ENCODE measurements at places on chromosomes 11 and 22.

DNA sequence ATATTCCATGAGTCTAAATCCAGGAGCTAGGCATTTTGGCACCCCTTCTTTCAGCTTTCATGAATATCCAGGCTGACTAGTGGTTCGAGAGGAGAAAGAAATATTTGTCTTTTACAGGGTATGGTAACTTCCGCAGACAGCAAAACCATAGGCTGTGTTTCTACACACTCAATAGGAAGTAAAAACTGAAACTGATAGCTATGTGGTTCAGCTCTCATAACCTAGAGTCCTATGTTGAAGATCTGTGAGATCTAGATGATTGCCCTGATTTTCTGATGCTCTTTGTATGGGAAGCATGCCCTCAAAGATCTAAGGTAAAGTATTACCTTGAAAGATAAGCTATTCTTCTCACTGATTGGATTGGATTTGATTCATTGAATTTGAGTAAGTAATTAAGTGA lies 118.3 kb downstream of the CD44 start:
- no peak for DNase-seq

DNA sequence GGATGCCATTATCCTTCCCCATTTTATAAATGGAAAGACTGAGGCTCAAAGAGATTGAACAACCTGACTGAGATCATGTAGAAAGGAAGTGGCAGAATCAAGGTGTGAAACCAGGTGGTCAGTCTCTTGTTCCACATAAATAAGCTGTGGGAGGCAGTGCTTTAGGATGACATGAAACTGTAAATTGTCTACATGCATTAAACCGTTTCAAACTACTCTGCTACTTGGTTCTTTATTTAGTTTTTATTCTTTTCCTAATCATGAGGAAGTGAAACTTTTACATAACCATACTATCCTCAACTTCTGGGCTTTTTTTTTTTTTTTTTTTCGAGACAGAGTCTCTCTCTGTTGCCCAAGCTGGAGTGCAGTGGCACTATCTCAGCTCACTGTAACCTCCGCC lies 34.9 kb downstream of the CADM1 start:
- DNase-seq = no peak

- DNase-seq = no peak
Measured at GRCh38 chr22:36068776-36069344, 40.2 kb upstream of the RBFOX2 start.

GRCh38 chr22:17990147-17990546 lies 34.2 kb downstream of the MICAL3 start:
- no peak for DNase-seq

- DNase-seq = no peak
Measured at GRCh38 chr22:40975366-40975765, 24.2 kb downstream of the RBX1 start.

- no peak for DNase-seq
Measured at GRCh38 chr22:45211848-45212247, 28.8 kb downstream of the KIAA0930 start.

- DNase-seq = no peak
Measured at GRCh38 chr11:124987096-124987495, 33.1 kb downstream of the CCDC15 start.

DNA sequence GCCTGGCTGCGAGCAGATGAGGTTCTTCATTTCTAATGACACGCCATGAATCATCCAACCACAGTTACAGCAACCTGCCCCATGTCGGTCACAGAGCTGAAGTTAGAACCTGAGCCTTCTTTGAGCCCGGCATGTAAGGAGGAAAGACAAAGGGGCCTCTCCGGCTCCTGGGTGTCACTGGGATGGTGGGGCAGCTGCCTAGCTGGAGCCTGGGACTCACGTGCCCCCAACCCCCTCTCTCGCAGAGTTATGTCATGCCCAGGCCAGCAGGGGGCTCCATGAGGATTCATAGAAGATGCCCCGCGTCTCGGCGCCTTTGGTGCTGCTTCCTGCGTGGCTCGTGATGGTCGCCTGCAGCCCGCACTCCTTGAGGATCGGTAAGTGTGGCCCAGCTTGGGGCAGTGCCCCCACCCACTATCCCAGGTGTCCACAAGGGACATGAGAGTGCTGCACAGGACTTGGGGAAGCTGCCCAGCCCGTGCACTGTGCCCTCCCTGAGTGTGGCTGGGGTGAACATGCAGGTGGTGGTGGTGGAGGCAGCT lies 148.5 kb downstream of the GRIK4 start:
- DNase-seq = peak; percentile 35

Measured in common myeloid progenitor, CD34-positive (primary cell).